ENCODE measurements at places on chromosomes 6 and 20. TPM values are rescaled to one million over a fixed set of nuclear protein-coding genes. Genes with fewer than 3 reads are reported as not detected.
A peak's percentile ranks its signal among the peaks of the same experiment; 100 is the strongest.

Gene NRSN1
- not detected for total RNA-seq

Gene CRIP3
- 1.8 TPM for total RNA-seq

Gene ZBTB24
- total RNA-seq: 14.7 TPM

Gene IFNGR1
- total RNA-seq: 20.8 TPM

Gene SEMG1
- total RNA-seq: not detected

Gene OR2H1
- total RNA-seq: not detected

Gene GPANK1
- 42.8 TPM for total RNA-seq

Gene KCNK15
- 1.4 TPM for total RNA-seq

Gene PGK2
- total RNA-seq: not detected

Gene ADISSP
- 46.5 TPM for total RNA-seq

Gene LINC00237
- total RNA-seq: not detected

Gene SDCBP2
- 3.2 TPM for total RNA-seq

Gene MAP3K7
- 32.6 TPM for total RNA-seq

GRCh38 chr6:40631744-40632143 is 44.6 kb upstream of the LRFN2 start:
- DNase-seq: no peak

DNA sequence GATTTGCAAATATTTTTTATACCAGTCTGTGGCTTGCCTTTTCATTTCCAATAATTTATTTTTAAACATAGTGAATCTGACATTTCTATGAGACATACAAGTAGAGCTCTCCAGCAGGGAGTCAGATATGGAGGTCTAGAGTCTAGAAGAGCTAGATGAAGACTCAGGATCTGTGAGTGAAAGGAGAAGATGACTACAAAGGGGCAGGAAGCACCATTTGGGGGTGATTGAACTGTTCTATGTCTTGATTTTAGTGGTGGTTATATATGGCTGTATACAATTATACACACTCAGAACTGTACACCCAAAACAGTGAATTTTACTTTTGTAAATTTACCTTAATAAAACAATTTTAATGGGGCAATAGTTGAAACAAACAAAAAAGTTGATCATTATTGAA is 127.9 kb upstream of the BACH2 start:
- no peak for DNase-seq

DNA sequence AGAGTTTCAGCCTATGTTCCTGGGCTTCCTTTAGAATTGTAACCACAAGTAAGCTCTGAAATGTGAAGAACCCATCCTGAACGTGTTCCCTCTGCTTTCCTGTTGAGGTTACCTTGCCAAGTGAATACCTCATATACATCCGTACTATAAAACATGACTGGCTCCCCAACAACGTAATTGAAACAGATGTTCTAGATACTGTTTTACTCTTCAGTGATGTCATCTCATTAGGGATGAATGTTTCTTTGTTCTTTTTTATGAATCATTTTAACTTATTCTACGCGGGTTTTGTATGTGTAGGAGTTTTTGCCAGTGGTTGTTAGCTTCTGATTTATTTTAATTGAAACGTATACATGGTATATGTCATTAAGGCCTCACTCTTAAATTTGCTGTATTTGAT is 166.8 kb downstream of the SAMD5 start:
- no peak for DNase-seq

DNA sequence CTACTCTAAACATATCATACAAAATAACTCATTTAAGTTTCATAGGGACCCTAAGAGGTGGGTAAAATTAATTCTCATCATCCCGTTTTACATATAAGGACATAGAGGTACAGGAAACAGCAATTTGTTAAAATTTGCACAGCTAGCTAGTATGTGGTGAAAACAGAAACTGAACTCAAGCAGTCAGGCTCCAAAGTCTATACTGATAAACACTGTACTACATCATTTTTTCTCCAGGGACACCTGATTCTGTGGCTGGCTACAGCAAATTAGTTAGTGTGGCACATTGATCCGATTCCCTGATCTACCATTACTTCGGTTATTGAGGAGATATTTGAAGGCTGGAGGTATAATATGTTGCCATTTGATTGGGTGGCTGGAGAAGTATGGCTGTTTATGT is 36.2 kb upstream of the E2F3 start:
- DNase-seq: no peak

DNA sequence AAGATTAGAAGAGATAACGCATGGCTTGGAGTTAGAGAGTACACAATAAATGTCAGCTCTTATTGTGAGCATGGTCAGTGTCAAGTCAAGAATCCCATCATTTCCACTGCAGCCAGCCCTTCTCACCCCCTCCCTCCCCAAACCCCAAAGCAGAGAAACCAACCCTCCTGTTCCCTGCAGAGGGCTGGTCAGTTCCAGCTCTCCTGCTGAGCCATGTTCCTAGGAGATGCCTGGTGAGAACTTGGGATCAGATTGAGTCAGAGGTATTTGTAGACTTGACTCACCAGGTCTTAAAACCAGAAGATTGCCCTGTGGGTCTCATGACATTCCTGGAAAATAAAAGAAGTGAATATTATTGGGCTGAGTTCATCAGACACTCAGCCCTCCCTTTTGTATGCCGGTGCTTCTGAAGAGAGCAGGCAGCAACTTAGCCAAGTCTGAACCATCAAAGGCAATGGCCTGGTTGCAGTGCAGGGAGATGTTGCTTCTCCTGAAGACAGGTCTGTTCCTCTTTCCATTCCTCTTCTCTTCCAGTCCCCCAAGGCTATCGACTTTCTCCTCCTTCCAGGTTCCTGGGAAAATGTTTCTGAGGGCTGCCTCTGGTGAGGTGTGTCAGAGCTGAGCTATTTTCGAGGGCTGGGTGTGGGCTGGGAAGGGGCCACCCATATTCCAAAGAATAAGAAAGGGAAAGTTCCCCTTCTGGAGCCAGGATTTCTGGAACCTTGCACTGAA is 278.2 kb upstream of the SUPT3H start:
- DNase-seq: no peak

DNA sequence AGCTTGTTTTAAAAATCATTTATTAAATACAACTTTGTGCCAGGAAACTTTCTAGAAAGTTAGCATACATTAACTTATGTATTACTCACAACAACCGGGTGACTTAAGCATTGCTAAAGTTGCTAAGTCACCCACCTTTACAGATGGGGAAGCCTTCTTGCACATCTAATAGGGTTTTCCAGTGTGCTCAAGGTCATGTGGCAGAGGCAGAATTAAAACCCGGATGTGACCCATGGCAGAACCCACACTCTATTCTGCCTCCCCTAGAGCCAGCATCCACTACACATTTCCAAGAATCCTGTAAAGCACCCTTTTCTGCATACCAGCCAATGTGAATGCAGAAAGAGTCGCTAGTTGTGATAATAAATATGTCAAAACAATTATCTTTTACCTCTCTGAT is 13.4 kb downstream of the LINC00237 start:
- no peak for DNase-seq

GRCh38 chr6:159982731-159983506 is 14.0 kb downstream of the IGF2R start:
- DNase-seq: no peak

GRCh38 chr6:113178349-113178748 is 678.8 kb upstream of the MARCKS start:
- DNase-seq: no peak

DNA sequence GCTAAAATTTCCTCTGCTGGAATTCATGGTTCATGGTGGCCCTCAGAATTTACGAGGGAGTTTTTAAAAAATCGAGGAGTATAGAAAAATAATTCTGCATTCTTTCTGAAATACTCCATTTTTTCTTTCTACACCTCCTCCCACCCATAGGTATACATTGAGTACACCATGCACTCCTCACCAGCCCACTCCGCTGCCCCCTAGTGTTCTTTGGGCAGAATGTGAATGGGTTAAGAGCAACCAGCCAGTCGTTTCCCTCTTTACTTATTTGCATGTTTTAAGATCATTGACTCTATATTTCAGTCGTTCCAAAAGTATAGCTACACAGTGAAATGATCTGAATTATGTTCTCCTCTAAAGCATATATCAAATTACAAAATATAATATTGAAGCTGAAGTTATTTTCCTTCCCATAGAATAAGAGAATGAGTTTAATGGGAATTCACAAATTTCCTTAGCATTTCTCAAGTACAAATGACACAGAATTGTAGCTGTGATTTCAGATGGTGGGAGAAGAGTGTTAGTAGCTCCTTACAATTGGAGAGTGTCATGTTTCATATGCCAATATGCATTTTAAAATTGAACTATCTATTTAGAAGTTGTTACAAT is 977.7 kb upstream of the SLC35B3 start:
- DNase-seq: peak; percentile 59

DNA sequence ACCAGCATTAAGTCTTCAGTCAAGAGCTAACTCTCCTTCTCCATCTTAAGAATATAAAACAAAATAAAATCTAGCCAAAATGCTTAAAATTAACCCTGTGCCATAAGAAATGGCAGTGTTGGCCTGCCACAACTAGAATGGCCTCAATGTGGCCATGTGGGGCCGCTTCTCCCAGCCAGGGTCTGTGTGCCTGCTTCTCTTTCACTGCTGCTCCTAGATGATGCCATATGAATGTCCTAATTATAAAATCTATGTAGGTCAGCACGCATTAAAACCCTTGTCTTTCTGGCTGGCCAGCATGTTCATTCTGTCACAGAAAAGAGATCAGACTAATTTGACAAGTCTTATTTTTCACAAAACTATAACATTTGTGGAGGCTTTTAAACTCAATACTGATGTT is 102.6 kb downstream of the C6orf118 start:
- no peak for DNase-seq

- no peak for DNase-seq
These were observed 24.9 kb downstream of the IPCEF1 start for GRCh38 chr6:154331750-154332149.

- DNase-seq: no peak
These were observed 125.3 kb upstream of the PLCB4 start for GRCh38 chr20:8943631-8944030.

DNA sequence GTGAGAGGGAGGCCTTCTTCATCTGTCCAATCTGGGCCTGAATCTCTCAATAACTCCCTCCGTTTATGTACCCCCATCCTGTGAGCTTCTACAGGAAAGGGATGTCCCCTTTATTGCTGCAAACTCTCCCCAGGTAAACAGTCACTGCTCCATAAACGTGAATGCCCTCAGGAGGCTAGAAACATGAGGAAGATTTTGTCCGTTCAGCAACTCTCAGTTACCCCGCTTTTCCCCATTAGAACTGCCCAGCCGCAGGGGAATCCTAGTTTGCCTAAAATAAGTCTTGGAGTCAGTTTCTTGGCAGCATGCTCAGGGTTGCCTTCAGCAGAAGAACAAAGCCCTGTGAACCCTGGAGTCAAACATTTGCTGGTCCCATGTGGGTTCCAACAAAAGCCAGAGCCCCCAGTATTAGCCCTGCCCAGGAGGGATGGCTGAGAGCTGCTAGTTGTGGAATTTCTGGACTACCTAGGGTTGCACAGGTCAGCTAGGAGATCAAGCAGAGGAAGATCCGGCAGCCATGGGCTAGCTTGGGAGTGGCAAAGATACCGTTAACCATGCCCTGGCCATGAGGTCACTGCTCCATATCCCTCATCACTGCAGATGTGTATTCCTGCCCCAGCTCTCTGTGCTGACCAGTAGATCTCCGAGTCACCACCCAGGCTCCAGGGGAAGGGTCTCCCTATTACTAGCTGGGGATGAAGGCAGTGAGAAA is 640 bp downstream of the LRRN4 start:
- no peak for DNase-seq

DNA sequence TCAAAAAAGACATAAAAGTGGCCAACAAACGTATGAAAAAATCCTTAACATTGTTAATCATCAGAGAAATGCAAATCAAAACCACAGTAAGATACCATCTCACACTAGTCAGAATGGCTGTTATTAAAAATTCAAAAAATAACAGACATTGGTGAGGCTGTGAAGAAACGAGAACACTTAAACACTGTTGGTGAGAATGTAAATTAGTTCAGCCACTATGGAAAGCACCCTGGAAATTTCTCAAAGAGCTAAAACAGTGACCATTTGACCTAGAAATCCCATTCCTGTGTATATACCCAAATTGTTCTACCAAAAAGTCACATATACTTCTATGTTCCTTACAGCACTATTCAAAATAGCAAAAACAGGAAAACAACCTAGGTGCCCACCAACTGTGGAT is 24.9 kb upstream of the NT5E start:
- DNase-seq: no peak

GRCh38 chr6:112665815-112666214 is 318.7 kb downstream of the RFPL4B start:
- no peak for DNase-seq

- no peak for DNase-seq
These were observed 28.1 kb upstream of the QKI start for GRCh38 chr6:163386329-163386908.

DNA sequence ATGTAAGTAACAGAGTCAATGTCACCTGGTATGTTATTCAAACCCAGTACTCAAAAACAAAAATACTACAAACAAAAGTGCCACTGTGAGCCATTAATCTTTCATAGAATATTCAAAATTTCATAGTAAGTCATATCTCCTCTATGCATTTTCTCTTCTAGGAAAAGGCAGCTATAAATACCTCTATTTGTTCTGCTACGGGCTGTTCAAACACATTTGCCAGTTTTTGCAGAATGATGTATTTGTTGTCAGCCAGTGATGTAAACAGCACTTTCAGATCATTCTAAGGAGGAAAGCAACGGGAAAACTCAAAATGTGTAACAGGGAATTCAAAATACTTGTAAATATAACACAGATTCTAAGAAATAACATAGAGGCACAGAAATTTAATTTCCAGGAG is 388.2 kb downstream of the SYNE1 start:
- no peak for DNase-seq

GRCh38 chr6:70082830-70083229 is 216.5 kb downstream of the COL19A1 start:
- no peak for DNase-seq

GRCh38 chr6:112936504-112936903 is 589.4 kb downstream of the RFPL4B start:
- no peak for DNase-seq

- no peak for DNase-seq
These were observed 407.5 kb upstream of the PLCB4 start for GRCh38 chr20:8661229-8661952.

All from activated CD4-positive, alpha-beta T cell treated with anti-CD3 and anti-CD28 coated beads for 36 hours (primary cell).